ENCODE measurements at places on chromosomes 7 and 10.

DNA sequence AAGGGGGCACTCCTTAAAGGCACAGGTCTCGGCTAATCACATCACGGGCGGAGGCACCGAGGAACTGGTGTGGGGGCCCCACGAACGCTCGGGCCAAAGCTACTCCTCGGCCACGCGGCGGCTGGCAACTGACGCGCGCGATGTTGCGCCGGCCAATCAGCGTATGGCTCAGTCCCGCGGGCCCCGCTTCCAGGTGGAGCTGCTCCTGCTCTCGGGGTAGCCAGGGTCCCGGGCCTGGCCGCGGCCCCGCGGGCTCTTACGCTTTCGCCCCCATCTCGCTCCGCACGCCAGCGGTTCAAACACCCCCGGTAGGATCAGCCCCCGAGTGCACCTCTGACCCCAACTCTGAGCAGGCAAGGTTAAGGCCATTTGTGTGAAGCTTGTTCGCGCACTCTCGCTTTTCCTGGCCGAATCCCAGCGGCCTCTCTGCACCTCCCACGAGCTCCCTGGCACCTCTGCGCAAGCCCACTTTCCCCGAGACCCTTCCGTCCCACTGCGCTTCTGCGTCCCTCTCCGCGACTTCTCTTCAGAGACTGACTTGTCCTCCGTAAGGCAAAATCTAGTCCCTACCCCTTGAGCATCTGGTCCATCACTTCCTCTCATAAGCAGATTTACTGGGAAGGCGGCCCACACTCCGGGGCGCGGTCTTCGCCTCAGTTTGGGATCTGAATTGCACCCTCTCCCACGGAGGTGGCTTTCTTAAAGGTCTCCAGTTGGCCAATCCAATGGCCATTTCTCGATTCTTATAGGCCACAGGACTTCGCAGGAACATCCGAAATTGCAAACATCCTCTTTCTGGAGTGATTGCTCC, 200.9 kb upstream of the TBX20 start:
- peak; percentile 27 for DNase-seq

GRCh38 chr10:128985036-128985435, 482.0 kb upstream of the MGMT start:
- no peak for DNase-seq

DNA sequence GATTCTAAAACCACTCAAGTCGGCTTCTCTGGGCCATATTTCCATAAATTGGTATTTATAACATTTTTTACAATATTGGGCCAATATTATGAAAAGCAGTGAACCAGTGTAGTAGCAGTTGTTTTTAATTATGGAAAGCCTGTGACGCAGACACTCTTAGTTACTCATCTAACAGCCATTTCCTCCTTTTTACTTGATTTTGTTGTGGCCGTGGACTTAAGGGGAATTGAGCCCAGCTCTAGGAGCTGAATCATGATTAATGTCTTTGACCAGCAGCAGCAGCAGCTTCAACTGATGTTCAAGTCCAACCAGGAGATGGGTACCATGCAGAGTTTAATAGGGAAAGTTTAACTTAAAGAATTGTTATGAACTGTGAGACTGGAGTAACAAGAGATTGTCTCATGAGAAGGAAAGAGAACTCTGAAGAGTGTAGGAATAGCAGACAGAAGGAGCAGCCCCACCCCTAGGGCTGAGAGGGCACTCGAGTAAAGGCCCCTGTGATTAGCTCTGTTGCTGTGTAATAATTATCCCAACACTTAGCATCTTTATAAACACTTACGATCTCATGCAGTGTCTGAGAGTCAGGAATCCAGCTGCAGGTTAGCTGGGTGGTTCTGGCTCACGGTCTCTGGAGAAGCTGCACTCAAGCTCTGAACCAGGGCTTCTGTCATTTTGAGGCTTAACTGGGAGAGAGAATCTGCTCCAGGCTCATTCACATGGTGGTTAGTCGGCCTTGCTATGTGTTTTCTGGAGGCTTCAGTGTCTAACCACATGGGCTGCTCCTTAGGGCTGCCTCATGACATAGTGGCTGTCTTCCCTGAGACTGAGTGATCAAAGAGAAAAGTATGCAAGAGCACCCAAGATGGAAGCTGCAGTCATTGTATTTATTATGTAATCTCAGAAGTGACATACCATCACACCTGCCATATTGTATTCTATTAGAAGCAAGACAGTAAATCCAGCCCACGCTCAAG, 4.6 kb downstream of the LANCL2 start:
- DNase-seq = no peak

DNA sequence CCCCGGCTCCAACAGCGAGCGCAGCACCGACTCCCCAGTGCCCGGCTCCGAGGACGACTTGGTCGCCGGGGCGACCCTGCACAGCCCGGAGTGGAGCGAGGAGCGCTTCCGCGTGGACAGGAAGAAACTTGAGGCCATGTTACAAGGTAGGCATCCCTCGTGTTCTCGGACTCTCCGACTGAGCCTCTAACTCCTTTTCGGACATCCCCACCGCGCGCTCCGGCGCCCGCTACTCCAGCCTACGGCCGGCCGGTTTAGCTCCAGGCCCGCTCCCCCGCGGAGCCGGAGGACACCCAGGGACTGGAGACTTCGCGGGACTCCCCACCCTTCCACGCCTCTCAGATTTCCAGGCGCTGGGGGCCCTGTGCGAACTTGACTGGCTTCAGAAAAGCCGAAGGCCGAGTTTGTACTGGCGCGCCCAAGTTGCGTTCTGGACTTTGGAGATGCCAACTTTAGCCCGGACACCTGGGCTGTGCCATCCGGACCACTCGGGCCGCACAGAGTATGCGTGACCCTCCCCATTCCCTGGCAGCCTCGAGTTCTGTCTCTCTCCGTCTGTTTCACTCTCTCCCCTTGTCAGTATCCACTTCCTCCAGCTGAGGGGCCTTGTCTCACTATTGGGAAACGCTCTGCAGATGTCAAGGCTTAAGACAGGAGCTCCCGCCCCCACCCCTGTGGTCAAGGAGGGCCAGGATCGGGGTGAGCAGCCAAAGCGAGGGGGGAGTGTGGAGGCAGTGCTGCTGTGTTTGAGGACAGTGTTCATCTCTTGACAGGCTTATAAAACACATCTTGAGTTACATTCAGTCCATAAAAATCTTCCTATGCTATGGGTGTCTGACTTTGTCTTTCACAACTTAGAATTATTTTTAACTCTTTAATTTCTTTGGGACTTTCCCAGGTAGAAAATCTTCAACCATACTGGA, 777 bp downstream of the BICC1 start:
- peak; percentile 93 for DNase-seq

DNA sequence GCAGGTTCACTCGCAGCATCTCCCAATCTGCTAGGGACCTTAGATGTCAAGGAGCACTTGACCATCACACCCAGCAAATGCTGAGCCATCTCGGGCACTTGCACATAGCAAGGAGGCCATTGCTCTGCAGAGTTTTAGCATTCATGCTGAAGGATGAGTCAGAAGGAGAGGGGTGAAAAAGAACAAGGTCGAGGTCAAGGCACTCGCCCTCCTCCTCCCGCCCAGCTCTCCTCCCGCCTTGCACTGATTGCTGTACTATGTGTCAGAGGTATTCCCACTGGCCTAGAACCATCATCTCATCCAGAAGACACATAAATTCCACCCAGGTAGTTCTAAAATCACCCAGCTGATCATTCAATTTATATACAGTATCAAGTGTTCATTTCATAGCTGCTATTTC, 255.1 kb upstream of the SP4 start:
- no peak for DNase-seq

DNA sequence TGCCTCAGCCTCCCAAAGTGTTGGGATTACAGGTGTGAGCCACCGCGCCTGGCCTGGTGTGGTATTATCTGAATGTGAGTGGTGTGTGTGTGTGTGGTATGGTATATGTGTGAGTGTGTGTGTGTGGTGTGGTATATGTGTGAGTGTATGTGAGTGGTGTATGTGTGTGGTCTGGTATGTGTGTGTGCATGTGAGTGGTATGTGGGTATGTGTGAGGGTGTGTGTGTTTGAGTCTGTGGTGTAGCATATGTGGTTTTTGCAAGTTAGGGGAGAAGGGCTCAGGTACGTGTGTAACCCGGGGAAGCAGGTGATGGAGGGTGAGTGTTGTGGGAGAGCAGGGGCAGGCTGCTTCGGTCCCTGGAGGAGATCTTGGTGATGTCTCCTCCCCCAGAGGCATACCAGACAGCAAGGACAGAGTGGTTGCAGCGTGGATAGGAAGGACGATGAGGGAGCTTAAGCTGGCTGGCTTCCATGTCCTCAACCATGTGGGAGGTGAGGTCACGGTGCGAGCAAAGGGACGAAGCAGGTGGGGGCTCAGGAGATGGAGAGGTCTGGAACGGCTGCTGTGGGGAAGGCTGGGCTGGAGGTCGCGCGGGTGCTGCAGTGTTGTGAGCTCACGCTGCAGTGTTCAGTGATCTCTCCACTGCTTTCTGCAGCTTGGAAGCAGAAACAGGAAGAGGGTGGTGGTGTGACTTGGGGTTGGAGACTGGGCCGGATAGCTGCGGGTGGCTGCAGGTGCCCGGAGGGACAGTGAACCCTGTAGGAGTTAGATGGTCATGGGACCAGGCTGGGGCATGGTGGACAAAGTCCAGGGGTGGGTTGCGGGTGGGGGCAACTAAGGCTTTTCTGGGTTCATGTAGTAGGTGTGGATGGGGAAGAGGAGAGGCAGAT, 5.0 kb downstream of the ZYX start:
- DNase-seq = peak; percentile 36

GRCh38 chr10:48501787-48502771, 102.8 kb downstream of the ARHGAP22 start:
- no peak for DNase-seq

GRCh38 chr7:75533926-75534325, 41.8 kb downstream of the SPDYE5 start:
- no peak for DNase-seq

DNA sequence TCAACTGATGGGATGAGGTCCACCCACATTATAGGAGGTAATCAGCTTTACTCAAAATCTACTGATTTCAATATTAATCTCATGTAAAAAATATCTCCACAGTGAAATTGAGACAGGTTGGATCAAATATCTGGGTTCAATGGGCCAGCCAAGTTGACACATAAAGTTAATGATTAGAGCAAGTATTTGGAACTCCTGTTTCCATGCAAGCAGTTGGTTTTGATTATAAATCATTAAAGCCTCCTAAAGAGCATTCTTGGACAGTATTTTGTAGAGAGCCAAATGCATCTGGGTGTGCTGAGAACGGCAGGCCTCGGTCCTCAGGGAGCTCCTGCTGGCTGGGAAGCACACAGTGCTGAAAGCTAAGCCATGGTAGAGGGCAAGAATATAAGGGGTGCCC, 126.9 kb upstream of the BTBD16 start:
- DNase-seq = no peak

- no peak for DNase-seq
Observed at GRCh38 chr7:112160771-112161150, 45.4 kb downstream of the DOCK4 start.

- no peak for DNase-seq
Observed at GRCh38 chr7:41692251-41692650, 10.6 kb downstream of the INHBA start.

DNA sequence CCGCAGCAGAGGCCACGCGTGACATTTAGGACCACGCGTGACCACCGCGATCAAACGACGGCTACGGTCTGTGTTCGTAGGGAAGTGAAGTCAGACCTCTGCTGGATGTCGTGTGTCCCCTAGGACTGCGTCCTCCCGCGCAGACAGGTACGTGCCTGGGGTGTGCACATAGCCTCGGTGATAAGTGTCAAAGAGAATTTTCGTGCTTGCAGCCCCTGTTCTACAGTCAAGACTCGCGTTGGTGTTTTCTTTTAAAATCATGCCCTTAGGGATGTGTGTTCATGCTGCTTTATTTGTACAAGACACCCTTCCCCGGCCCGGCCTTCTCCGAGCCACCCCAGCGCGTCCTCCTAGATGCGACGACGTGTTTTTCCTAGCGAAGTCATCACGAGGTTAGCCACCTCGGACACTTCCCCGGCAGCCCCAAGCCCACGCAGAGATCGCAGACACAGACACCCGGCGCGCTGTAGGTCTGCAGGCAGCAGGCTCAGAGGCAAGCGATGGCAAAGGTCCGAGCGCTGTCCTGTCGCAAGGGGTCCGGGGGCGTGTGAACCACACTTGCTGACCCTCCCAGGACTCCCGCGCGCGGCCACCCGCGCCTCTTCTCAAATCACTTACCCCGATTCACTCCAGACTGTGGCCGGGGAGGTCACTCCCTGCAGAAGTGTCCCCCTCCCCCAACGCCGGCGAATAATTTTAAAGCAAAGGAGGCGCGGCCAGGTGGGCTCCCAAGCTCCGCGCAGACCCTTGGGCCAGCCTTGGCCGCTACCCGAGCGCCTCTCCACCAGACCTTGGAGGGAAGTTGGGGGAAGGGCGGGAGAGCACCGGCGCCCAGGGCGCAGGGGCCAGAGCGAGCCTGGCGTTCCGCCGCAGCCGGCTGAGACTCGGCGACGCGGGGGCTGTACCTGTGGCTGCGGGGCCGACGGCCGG, 552 bp downstream of the MKX start:
- peak; percentile 45 for DNase-seq

- no peak for DNase-seq
Observed at GRCh38 chr7:152633504-152633903, 42.4 kb downstream of the XRCC2 start.

- DNase-seq = no peak
Observed at GRCh38 chr7:142808802-142809583, 38.2 kb downstream of the PRSS2 start.

DNA sequence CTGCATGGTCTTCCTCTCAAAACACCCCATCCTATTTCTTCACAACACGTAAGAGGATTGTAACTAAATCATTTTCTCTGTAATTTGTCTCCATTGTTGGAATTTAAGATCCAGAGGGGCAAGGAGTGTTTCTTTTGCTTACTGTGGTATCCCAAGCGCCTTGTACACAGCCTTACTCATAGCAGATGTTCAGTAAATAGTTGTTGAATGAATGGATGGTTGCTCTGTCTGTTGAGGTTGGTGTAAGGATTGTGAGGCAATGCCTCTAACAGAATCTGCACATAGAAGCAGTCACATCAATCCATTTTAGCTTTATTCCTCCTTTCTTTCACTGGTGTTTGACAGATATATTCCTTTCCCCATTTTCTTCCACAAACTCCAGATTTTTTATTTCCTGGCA, 90.1 kb downstream of the ZNF365 start:
- DNase-seq = no peak

- DNase-seq = no peak
Observed at GRCh38 chr10:24255881-24256311, 47.0 kb downstream of the KIAA1217 start.

Measured in right hindlimb (tissue), 1 donor.